ENCODE measurements at places on chromosomes 6 and 20. TPM values are rescaled to one million over a fixed set of nuclear protein-coding genes. Genes with fewer than 3 reads are reported as not detected.

GRCh38 chr6:113927001-113927400, 43.9 kb downstream of the HDAC2 start:
- no peak for DNase-seq
- H3K36me3 ChIP-seq: no peaks in the 10 kb centered on the region
- H3K27me3 ChIP-seq: no peaks in the 10 kb centered on the region
- H3K4me1 ChIP-seq: no peaks in the 10 kb centered on the region

DNA sequence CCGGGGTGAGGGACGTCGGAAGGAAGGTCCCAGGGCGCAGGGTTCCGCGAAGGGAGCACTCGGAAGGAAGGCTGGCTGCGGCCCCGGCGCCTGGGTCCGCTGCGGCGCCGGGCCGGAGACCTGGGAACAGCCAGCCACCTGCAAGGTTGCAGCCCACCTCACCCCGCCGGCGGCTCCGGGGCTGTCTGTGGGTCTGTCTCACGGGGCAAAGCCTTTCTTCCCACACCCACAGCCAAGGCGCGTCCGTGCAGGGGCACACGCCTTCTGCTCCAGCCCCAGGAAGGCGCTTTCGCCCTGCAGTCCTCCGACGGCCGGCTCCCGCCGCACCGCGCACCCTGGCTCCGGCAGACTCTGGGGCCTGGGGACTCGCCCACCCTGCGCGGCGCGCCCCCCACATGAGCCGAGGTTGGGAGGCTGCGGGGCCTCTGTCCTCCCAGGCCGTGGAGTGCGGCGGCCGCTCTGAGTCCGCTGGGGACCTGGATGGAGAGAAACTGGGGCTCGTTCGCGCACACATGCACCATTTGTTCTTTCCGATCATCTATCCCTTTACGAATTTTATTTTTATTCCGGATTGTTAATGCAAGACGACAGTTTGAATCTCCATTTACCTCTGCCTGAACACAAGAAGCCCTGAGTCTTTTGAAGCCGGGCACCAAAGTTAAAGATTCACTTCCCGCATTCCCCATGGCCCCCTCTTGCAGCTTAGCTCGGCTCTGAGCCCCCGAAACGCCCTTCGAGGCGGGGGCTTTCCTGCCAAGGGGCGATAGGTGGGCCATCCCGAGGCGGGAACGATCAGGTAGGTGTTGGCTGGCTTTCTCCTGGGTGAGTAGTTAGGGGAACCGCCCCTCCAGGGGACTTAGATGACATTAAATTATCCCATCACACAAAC, 4.5 kb upstream of the FOXC1 start:
- no peak overlapping the region for H3K27ac ChIP-seq
- no peaks in the 10 kb centered on the region for H3K36me3 ChIP-seq
- peak; percentile 63 for DNase-seq
- H3K4me3 ChIP-seq: peak overlapping the region; percentile 59
- H3K4me1 ChIP-seq: peaks cover 51% of the 10 kb centered on the region
- peaks cover 84% of the 10 kb centered on the region for H3K27me3 ChIP-seq

The CLPSL2 gene
- not detected for total RNA-seq

The ZNF831 gene
- 14.1 TPM for total RNA-seq

GRCh38 chr20:17525650-17526049, 5.5 kb downstream of the BFSP1 start:
- H3K27me3 ChIP-seq: peaks cover 15% of the 10 kb centered on the region
- peak; percentile 26 for DNase-seq
- H3K36me3 ChIP-seq: no peaks in the 10 kb centered on the region
- H3K27ac ChIP-seq: no peak overlapping the region

The CALHM4 gene
- total RNA-seq: not detected

Measured in B cell (primary cell).